Fibroblast of lung (primary cell): ENCODE measurements at places on chromosomes 16 and 17. TPM values are rescaled to one million over a fixed set of nuclear protein-coding genes. Genes with fewer than 3 reads are reported as not detected.

The LMF1 gene
- 10.0 and 12.6 TPM in 2 replicates for total RNA-seq

The DPEP3 gene
- total RNA-seq = not detected in 2 replicates

The CLEC18C gene
- under 0.01 and 0.17 TPM in 2 replicates for total RNA-seq

The RAP1GAP2 gene
- 0.33 and 0.51 TPM in 2 replicates for total RNA-seq

The GPR139 gene
- total RNA-seq = not detected in 2 replicates

The IL32 gene
- 4.4 and 5.1 TPM in 2 replicates for total RNA-seq

The TEX14 gene
- under 0.01 TPM in 2 replicates for total RNA-seq

DNA sequence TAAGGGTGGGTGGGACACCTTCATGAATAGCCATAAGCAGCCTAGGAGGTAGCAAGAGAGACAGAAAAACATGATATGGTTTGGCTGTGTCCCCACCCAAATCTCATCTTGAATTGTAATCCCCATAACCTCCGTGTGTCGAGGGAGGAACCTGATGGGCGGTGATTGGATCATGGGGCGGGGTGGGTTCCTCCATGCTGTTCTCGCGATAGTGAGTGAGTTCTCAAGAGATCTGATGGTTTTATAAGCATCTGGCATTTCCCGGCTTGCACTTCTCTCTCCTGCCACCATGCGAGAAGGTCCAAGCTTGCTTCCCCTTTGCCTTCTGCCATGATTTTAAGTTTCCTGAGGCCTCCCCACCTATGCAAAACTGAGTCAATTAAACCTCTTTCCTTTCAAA, 259.1 kb upstream of the ERCC4 start:
- H3K36me3 ChIP-seq = no peaks in the 10 kb centered on the region
- H3K4me1 ChIP-seq = no peaks in the 10 kb centered on the region
- no peak overlapping the region for H3K4me3 ChIP-seq
- no peaks in the 10 kb centered on the region for H3K27me3 ChIP-seq
- H3K27ac ChIP-seq = no peak overlapping the region

GRCh38 chr16:84844559-84845495, 25.0 kb downstream of the CRISPLD2 start:
- no peak overlapping the region for H3K4me3 ChIP-seq
- H3K27me3 ChIP-seq = no peaks in the 10 kb centered on the region
- peaks cover 4% of the 10 kb centered on the region for H3K36me3 ChIP-seq
- peaks cover 8% of the 10 kb centered on the region for H3K4me1 ChIP-seq
- no peak for DNase-seq

DNA sequence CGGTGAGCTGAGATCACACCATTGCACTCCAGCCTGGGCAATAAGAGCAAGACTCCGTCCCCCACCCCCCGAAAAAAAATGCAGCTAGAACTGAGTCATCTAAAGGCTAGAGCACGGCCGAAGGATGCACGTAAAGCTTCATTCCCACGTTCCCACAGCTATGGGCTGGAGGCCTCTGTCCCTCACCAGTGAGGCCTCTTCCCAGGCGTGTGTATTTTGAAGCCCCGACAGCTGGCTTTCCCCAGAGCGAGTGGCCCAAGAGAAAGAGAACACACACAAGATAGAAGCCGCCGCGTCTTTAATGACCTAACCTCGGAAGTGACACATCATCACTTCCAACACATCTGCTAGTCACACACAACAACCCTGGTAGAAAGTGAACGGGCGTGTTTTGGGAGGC, 6.6 kb upstream of the KCTD5 start:
- H3K27ac ChIP-seq = no peak overlapping the region
- H3K4me1 ChIP-seq = no peaks in the 10 kb centered on the region
- peak; percentile 16 for DNase-seq
- no peaks in the 10 kb centered on the region for H3K27me3 ChIP-seq
- no peaks in the 10 kb centered on the region for H3K36me3 ChIP-seq

GRCh38 chr16:12207939-12208338, 231.4 kb downstream of the SNX29 start:
- no peak for DNase-seq
- no peaks in the 10 kb centered on the region for H3K27me3 ChIP-seq
- no peaks in the 10 kb centered on the region for H3K36me3 ChIP-seq
- H3K4me3 ChIP-seq = no peak overlapping the region

- no peaks in the 10 kb centered on the region for H3K4me1 ChIP-seq
- H3K27me3 ChIP-seq = no peaks in the 10 kb centered on the region
- H3K4me3 ChIP-seq = no peak overlapping the region
- DNase-seq = peak; percentile 46
Measured at GRCh38 chr17:69581061-69581961, 166.8 kb downstream of the MAP2K6 start.

DNA sequence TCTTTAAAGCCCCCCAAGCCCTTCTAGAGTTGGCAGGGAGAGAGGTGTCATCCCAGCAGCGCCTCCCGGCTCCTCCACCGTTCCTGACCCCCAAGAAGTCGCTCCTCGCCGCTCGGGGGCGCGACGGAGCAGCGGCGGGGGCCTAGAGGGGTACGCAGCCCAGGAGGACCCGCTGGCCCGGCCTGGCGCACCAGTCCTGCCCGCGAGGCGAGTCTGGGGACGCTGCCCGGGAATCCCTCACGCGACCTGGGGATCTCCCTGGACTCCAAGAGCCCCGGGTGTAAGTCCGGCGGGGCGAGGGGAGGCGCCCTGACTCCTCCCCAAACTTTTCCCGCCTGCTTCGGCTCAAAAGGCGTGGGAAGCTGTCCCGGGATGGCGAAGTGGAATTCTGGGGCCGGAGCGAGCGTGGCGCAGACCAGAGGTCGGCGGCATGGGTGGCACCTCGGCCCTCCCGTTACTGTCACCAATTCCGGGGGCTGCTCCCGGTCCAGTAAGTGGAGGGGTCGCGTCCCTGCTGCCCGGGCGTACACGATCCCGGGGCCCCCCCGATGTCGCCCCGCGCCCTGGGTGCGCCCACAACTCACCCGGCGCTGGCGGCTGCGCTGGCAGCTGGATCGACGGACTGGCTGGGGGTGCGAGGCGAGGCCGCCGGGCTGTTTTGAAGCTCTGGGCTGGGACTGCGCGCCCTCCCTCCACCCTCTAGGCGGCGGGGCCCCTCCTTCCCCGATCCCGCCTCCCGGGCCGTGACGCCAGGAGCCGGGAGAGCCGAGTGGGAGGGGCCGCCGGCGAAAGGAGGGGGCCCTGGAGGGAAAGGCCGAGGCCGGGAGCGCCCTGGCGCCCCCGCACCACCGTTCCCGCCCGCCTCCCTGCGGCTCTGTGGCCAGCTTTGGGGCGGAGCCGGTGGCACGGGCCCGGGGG, at the start of gene EMP2:
Gene EMP2 (minus strand): TSS at position 634 of the 918 bp plus-strand sequence. CDS start 32,981 bp downstream, outside the sequence.
- no peaks in the 10 kb centered on the region for H3K36me3 ChIP-seq
- H3K27me3 ChIP-seq = no peaks in the 10 kb centered on the region
- peaks cover 33% of the 10 kb centered on the region for H3K4me1 ChIP-seq

DNA sequence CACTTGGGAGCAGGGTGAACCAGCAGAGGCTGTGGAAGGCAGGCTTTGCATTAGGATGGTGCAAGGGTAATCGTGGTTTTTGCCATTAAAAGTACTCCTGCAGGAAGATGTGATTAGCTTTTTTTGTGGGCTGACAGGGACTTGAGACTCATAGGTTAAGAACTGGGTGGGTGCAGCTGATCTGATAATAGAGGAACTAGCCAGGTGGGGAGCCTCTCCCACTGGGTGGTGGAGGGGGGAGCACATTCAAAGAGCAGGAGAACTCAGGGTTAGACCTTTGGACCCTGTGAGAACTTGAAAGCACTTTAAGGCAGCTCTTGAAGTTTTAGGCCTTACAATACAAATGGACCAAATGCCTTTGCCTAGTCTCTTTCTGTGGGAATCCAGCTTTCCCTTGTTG, 32.4 kb downstream of the CCL4 start:
- no peaks in the 10 kb centered on the region for H3K27me3 ChIP-seq
- no peak for DNase-seq
- H3K27ac ChIP-seq = no peak overlapping the region
- H3K4me3 ChIP-seq = no peak overlapping the region

GRCh38 chr17:60224064-60224463, 74.3 kb downstream of the CA4 start:
- H3K36me3 ChIP-seq = peaks cover 5% of the 10 kb centered on the region
- H3K27ac ChIP-seq = no peak overlapping the region
- no peaks in the 10 kb centered on the region for H3K4me1 ChIP-seq
- peak; percentile 5 for DNase-seq
- H3K27me3 ChIP-seq = no peaks in the 10 kb centered on the region

- no peak overlapping the region for H3K27ac ChIP-seq
- no peaks in the 10 kb centered on the region for H3K27me3 ChIP-seq
- H3K4me3 ChIP-seq = no peak overlapping the region
- H3K36me3 ChIP-seq = peaks cover 2% of the 10 kb centered on the region
- peaks cover 31% of the 10 kb centered on the region for H3K4me1 ChIP-seq
Measured at GRCh38 chr16:85227946-85228862, 115.9 kb upstream of the CIBAR2 start.

DNA sequence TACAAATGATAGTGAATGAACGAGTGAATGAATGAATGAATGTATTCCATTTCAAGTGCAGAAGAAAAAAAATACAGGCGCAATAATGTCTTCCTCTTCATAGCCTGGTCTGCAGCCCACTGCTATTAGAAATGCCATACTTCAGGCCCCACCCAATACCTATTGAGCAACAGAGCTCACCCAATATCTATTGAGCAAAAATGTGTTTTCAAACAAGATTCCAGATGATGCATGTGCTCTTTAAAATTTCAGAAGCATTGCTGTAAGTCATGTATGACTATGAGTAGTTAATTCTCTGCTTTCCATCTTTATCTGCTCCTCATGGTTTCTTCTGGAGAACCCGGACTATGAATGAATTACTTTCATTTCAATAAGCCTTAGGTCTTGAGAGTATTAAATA, 308.2 kb downstream of the XYLT1 start:
- no peaks in the 10 kb centered on the region for H3K4me1 ChIP-seq
- no peaks in the 10 kb centered on the region for H3K27me3 ChIP-seq
- no peak overlapping the region for H3K4me3 ChIP-seq
- DNase-seq = no peak

GRCh38 chr16:57544124-57544653, 1.7 kb downstream of the ADGRG5 start:
- no peaks in the 10 kb centered on the region for H3K4me1 ChIP-seq
- H3K36me3 ChIP-seq = no peaks in the 10 kb centered on the region
- H3K27ac ChIP-seq = no peak overlapping the region
- H3K27me3 ChIP-seq = peaks cover 3% of the 10 kb centered on the region
- no peak for DNase-seq

- H3K4me1 ChIP-seq = no peaks in the 10 kb centered on the region
- H3K4me3 ChIP-seq = no peak overlapping the region
- peaks cover 2% of the 10 kb centered on the region for H3K36me3 ChIP-seq
- DNase-seq = no peak
- H3K27ac ChIP-seq = no peak overlapping the region
Measured at GRCh38 chr16:2971985-2972784, 3.0 kb downstream of the PAQR4 start.

GRCh38 chr17:39393736-39394135, 7.7 kb downstream of the FBXL20 start:
- H3K4me3 ChIP-seq = no peak overlapping the region
- no peak overlapping the region for H3K27ac ChIP-seq
- no peaks in the 10 kb centered on the region for H3K27me3 ChIP-seq
- peak; percentile 15 for DNase-seq

DNA sequence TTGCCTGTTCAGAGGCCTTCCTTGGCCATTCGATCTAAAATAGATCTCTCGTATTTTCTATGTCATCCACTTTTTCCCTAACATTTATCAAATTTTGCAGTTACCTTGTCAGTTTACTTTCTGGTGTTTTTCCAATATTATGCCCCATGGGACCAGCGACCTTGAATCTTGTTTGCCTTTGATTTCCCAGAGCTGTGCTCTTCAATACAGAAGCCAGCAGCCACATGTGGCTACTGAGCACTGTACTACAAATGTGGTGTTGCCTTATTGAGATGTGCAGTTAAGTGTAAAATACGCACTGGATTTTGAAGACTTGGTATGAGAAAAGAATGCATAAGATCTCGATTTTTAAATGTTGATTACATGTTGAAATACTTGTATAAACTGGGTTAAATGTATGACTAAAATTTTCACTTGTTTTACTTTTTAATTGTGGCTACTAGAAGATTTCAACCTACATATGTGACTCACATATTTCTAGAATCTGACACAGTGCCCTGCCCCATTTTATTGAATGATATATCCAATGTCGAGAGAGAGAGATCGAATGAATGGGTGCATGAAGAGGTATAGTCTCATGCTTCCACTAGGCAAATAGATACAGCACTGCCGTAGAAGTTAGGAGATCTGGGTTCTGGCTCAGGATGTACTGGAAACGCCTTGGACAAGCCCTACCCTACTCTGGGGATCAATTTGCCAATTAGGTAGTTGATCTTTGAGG, 824 bp upstream of the PSME3 start:
- peak overlapping the region; percentile 93 for H3K27ac ChIP-seq
- no peaks in the 10 kb centered on the region for H3K4me1 ChIP-seq
- no peaks in the 10 kb centered on the region for H3K27me3 ChIP-seq
- no peak for DNase-seq
- H3K36me3 ChIP-seq = peaks cover 3% of the 10 kb centered on the region
- peak overlapping the region; percentile 98 for H3K4me3 ChIP-seq

DNA sequence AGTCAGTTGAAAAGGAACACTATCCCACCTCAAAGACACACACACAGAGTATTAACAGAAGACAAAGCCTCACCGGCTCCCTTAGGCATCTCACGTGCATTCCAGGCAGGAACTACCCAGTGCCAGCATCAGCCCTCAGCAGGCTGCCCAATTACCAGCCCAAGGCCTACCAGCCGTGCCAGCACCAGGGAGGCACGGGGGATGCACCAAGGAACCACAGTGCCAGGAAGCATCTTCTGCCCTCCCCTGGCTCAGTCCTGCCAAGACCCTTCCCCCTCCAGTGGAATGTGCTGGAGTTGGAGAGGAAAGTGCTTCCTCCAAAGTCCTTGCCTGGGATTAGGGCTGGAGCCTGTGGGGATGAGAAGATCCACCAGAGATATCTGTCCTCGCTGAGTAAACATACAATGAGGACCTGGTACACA, 11.0 kb upstream of the KRT19 start:
- no peaks in the 10 kb centered on the region for H3K27me3 ChIP-seq
- H3K27ac ChIP-seq = no peak overlapping the region
- DNase-seq = no peak
- no peaks in the 10 kb centered on the region for H3K36me3 ChIP-seq
- no peak overlapping the region for H3K4me3 ChIP-seq

GRCh38 chr16:47037396-47037745, 63.9 kb upstream of the DNAJA2 start:
- DNase-seq = peak; percentile 21
- H3K4me3 ChIP-seq = peak overlapping the region; percentile 52
- no peaks in the 10 kb centered on the region for H3K4me1 ChIP-seq
- no peak overlapping the region for H3K27ac ChIP-seq

GRCh38 chr17:34464812-34465211, 101.8 kb upstream of the CCL1 start:
- H3K4me3 ChIP-seq = no peak overlapping the region
- no peaks in the 10 kb centered on the region for H3K36me3 ChIP-seq
- H3K4me1 ChIP-seq = no peaks in the 10 kb centered on the region

GRCh38 chr16:22751104-22751667, 62.8 kb upstream of the HS3ST2 start:
- H3K27ac ChIP-seq = no peak overlapping the region
- no peaks in the 10 kb centered on the region for H3K27me3 ChIP-seq
- no peaks in the 10 kb centered on the region for H3K4me1 ChIP-seq
- no peak for DNase-seq
